ENCODE measurements at places on chromosomes 3 and 15.

DNA sequence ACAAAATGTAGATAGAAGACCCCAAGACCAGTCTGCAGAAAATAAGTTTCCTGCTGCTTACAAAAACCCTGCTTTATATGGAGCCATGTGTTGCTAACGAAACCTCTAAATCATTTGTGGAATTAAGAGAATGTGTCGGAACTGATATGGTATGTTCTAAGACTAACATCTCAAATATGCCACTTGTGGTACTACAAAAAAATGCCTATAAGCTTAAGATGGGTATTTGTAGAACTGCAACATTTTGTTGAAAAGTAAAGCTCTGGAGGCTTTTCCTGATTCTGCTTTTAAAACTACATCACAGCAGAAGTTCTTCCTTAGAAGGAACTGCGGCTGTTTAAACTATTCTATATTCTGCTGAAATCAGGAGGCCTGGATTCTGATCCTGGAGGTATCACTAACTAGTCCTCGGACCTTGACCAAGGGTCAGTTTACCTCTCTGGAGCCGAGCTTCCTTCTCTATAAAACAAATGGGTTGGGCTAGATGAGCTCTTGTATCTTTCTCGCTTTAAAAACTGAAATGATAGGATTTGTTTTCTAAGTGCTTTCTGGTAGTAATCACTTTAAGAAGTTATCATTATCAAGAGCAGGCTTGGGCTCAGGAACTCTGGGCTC, 74.9 kb downstream of the RAD18 start:
- no peak overlapping the region for H3K27ac ChIP-seq
- no peak overlapping the region for H3K4me3 ChIP-seq
- H3K4me1 ChIP-seq, result no peaks in the 10 kb centered on the region
- peaks cover 25% of the 10 kb centered on the region for H3K36me3 ChIP-seq

- no peak for DNase-seq
- peaks cover 54% of the 10 kb centered on the region for H3K4me1 ChIP-seq
- peak overlapping the region; percentile 97 for H3K27ac ChIP-seq
- peaks cover 52% of the 10 kb centered on the region for H3K36me3 ChIP-seq
- no peaks in the 10 kb centered on the region for H3K27me3 ChIP-seq
Measured at GRCh38 chr3:150545419-150546225, 674 bp downstream of the SERP1 start.

DNA sequence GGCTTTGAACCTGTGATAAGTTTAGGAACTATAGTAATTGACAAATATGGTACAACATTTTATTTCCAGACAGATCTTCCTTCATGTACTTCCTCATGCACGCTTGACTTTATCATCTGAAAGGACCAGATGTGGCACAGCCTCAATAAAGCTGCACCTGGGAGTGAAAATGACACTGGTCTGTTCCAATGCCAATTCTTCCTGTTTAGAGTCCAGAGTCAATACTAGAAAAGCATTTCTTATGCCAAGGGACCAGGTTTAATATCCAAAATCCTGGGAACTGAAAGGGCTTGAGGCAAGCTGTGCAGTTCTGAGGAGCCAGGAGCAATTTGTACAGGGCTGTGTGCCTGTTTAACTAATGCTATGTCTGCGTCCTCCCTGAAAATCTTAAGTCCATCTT, 15.3 kb downstream of the DPH6 start:
- no peak overlapping the region for H3K4me3 ChIP-seq
- no peak for DNase-seq
- H3K27me3 ChIP-seq, result no peaks in the 10 kb centered on the region

DNA sequence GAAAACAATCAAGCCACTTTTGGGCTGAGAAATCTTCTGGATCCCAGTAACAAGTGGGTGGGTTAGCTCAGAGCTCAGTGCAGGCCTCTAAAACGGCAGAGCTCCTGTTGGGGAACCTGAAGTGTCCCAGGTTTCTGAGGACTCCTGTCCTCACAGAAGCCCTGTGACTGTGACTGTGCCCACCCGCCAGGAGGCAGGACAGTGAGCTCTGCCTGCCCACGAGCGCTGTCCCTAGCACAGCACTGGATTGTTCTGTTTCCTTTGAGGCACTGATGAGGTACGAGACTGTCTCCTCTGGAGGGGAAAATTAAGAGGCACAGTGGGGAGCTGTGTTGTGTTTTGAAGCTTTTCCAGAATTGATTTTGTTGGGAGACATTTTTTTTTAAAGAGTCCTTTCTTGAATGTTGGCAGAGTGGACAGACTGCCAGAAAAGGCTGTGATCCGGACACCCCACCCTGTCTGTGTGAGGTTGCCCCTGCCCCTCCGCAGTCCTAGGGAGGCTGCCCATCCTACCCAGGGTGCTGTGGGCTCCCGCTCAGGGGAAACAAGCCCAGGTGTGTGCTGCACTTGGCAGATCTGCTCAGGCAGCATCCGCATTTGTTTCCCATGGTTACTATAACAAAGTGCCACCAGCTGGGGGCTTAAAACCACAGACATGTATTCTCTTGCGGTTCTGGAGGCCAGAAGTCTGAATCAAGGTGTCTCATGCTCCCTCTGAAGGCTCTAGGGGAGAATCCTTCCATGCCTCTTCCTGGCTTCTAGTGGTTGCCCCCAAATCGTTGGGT, 66.6 kb upstream of the LARS2 start:
- no peaks in the 10 kb centered on the region for H3K36me3 ChIP-seq
- H3K4me3 ChIP-seq, result no peak overlapping the region
- DNase-seq, result no peak
- peaks cover 24% of the 10 kb centered on the region for H3K27me3 ChIP-seq

DNA sequence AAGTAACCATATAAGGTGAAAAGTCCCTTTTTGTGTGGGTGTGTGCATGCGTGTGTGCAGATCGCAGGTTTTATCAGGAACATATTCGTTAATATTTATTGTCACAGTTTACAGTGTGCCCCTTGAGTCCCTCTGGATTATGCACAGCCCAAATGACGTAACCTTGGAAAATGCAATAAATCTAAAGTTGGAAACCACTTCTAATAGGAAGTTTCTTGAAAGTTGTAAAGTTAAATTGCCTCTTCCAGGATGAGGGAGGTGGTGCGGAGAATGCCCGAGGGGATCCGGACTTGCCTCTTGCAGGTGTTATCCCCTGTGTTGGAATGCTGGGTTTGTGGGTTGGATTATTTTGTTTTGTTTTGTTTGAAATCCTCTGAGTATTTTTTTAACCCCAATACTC, 143.3 kb downstream of the CMSS1 start:
- peaks cover 2% of the 10 kb centered on the region for H3K4me1 ChIP-seq
- no peak overlapping the region for H3K27ac ChIP-seq
- H3K36me3 ChIP-seq, result no peaks in the 10 kb centered on the region

DNA sequence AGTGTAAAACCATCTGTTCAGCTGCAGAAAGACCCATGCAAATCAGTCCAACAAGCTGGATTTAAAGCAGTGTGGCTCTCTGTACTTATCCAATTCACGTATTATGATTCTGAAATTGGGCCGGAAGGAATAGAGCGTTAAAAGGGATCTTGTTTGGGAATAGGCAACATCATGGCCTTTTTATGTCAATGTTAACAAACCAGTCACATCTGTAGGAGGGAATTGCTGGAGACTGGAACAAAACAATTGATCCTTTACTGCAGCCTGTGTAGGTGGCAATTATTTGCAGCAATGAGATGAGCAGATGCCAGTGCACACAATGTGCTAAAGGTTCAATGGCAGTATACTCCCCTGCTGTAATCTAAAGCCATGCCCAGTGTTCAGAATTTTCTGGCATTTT, 887.4 kb upstream of the ROBO1 start:
- no peaks in the 10 kb centered on the region for H3K36me3 ChIP-seq
- no peak overlapping the region for H3K4me3 ChIP-seq
- no peak overlapping the region for H3K27ac ChIP-seq
- no peak for DNase-seq

DNA sequence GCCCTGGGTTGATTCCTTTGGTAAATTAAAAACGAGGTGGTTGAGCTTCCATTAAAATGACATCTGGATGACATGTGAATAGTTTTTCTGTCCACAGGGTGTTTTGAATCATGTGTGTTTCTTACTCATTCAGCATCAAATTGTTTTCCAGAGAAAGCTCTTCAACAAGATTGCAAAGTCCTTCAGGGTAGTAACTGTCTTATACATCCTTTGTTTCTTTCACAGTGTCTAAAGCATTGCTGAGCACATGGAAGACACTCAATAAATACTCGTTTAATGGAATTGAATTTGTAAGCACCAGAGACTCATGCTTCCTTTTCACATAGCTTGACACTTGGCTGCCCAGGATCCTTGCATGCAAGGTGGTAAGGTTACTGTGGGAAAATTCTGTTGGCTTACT, 223.1 kb upstream of the CNTN6 start:
- no peaks in the 10 kb centered on the region for H3K27me3 ChIP-seq
- H3K27ac ChIP-seq, result no peak overlapping the region
- no peaks in the 10 kb centered on the region for H3K36me3 ChIP-seq

- peak overlapping the region; percentile 72 for H3K27ac ChIP-seq
- H3K27me3 ChIP-seq, result peaks cover 41% of the 10 kb centered on the region
- DNase-seq, result peak; percentile 89
- H3K4me1 ChIP-seq, result peaks cover 22% of the 10 kb centered on the region
- H3K36me3 ChIP-seq, result peaks cover 20% of the 10 kb centered on the region
Measured at GRCh38 chr3:45915518-45916231, 27.6 kb upstream of the CXCR6 start.

DNA sequence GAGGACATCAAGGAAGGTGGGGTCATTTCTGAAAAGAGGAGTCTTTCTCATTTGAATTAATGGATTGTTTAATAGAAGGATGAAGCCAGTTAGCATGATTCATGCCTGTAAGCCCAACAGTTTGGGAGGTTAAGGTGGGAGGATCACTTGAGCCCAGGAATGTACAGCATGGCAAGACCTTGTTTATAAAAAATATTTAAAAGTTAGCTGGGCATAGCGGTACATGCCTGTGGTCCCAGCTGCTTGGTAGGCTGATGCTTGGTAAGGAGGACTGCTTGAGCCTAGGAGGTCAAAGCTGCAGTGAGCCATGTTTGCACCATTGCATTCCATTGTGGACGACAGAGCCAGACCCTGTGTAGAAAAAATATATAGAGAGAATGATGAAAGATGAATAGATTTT, 165.5 kb downstream of the ALCAM start:
- H3K4me3 ChIP-seq, result no peak overlapping the region
- DNase-seq, result no peak
- H3K36me3 ChIP-seq, result peaks cover 2% of the 10 kb centered on the region

DNA sequence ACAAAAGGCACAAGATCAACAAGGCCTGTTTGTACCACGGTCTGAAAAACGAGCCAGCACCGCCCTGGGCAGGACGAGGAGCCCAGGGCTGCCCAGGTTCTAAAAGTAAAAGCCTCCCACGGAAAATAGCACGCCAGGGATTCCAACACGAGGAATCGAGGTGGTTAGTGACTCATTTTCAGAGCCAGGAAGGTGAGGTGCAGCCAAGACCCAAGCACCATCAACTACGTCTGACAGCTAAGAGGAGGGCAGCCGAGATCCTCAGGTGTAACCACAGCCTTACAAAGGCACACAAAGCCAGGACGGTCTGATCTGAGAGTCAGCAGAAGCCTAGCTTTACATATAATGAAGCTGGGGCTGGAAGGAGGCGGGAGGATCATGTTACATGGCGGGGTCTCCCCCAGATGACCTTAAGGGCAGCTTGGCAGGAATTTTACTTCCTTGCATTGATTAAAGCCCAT, 52.5 kb downstream of the ATP10A start:
- no peaks in the 10 kb centered on the region for H3K27me3 ChIP-seq
- H3K4me1 ChIP-seq, result peaks cover 76% of the 10 kb centered on the region
- H3K36me3 ChIP-seq, result peaks cover 27% of the 10 kb centered on the region
- no peak for DNase-seq
- peak overlapping the region; percentile 76 for H3K27ac ChIP-seq
- H3K4me3 ChIP-seq, result peak overlapping the region; percentile 87

GRCh38 chr3:38371541-38372213, 25.1 kb downstream of the XYLB start:
- DNase-seq, result no peak
- H3K27ac ChIP-seq, result no peak overlapping the region
- H3K27me3 ChIP-seq, result no peaks in the 10 kb centered on the region
- H3K36me3 ChIP-seq, result peaks cover 26% of the 10 kb centered on the region
- H3K4me1 ChIP-seq, result peaks cover 32% of the 10 kb centered on the region
